Right renal pelvis (tissue), 4 donors: ENCODE measurements at places on chromosomes 7 and 10. TPM values are rescaled to one million over a fixed set of nuclear protein-coding genes. Genes with fewer than 3 reads are reported as not detected.
A peak's percentile ranks its signal among the peaks of the same experiment; 100 is the strongest.

DNA sequence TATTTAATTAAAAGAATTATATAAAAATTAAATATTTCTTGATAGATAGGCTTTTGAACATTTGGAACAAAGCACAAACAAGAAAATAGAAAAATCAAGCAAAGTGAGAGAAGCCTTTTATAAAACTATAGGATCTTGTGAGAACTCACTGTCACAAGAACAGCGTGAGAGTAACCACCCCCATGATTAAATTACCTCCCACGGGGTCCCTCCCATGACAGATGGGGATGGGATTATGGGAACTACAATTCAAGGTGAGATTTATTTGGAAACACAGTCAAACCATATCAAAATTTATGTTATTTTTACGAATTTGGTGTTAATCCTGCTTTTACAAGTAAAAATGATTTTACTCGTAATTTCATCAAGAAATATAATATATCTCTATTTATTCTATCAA is 1136.1 kb upstream of the POT1 start:
- no peak for DNase-seq

The AP5Z1 gene
- 20.5 TPM for polyA plus RNA-seq

DNA sequence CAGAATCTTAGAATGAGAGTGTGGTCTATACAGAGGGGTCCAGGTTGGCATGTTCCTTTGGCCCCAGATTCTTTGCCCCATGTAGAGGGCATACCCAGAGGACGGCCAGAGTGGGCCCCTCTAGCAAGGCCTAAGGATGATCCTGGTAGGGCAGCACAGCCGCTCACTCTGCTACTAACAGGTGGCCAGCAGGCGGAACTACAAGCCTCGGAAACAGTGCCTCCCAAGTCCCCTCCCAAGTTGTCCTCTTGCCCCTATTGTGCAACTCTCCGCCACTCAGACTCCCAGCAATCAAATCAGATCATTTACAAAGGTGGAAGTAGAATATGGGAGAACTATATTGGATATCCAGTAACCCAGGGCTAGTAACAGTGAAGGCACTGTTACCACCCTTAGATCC is 107.4 kb downstream of the STRA8 start:
- no peak for DNase-seq

DNA sequence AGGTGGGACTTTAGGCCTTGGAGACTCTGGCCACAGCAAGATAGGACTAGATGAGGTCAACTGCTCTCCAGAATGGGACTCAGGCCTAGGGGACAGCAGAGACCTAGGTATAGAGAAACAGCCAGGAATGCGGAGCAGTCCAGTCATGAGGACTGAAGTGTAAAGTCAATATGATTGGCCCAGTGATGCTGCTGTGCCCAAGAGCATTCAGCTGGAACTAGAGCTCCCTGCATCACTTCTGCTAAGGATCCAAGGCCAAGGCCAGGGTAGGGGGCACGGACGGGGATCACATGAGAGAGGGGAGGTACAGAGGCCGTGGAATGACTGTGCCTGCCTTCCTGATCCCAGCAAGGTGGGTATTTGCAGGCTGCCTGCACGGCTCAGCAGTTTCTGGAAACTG is 237.9 kb downstream of the FRMD4A start:
- DNase-seq = no peak

DNA sequence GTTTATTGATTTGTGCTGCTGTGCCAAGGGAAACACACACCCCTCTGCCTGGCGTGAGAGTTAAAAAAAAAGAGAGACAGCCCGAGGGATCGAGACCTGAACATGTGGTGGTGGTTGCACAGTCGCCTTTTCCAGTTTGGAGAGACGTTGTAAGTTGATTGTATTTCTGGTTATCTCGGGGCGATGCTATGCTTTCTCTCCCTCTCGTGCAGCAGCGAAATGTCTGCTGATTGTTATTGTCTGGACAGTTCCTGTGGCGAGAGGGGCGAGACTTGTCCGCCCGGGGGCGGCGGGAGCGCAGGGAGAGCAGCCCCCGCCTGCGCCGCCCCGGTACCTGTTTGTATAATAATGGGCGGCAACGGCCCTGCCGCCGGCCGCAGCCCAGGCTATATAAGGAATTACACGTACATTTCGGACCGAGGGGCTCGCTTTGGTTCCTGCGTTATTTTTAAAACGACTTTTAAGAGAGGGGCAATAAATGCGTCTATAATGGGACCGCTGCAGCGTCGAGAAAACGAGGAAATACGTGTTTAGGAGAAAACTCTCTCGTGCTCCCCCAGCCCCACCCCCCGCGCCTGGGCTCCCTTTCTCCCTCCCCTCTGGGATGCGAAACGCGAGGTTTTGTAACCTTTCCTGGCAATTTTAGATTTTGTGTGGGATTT is 1.7 kb downstream of the ZEB1 start:
- DNase-seq = peak; percentile 47

The NUTM2A gene
- polyA plus RNA-seq = 4.0 TPM

The PAPOLB gene
- polyA plus RNA-seq = 0.11 TPM

- DNase-seq = no peak
Measured at GRCh38 chr7:137449016-137449415, 105.5 kb upstream of the PTN start.

DNA sequence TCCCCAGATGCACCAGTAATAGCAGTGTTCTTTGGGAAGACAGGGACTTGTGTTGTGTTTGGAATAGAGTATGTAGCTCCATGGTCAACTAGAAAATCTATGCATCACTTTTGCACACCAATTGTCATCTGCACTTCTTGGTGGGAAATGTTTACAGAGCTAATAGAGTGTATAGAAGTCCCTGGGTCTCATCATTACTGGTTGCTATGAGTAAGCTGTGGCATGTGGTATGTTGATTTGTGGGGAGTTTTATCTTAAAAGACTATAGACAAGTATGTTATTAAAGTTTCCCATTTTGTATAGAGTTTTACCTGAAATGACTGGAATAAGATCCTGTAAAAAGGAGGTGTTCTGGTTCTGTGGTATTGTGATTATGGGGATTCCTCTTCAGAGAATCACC is 55.4 kb upstream of the PRSS1 start:
- DNase-seq = no peak

DNA sequence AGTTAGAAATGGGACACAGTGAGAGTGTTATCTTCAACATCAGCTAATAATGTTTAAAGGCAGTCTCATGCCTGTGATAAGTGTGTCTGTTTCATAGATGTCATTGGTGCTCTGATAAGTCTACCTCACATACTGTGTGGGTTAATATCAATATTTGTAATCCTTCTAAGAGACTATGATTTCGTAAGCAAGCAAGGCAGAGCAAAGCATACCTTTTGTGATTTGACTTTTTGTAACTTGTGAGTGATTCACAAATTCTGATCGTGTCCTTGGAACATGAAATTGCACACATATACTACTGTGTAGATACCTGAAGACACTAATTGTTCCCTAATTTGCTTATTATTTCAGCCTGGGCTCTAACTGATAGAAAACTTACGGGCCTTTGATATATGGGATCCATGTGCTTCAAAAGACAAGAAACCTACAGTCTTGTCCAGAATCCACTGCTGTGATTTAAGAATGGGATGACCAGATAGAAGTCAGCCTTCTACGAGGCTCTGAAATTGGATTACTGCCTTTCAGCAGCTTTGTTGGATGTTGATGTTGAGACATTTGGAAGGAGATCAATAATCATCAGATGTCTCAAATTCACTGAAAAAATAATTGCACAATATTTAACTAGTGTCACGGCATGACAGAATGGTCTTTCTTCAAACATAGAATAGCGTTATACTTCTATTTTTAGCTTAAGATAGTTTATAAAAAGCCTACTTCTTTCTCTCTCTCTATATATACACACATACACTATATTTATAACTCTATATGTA is 63.2 kb upstream of the KLF6 start:
- no peak for DNase-seq

DNA sequence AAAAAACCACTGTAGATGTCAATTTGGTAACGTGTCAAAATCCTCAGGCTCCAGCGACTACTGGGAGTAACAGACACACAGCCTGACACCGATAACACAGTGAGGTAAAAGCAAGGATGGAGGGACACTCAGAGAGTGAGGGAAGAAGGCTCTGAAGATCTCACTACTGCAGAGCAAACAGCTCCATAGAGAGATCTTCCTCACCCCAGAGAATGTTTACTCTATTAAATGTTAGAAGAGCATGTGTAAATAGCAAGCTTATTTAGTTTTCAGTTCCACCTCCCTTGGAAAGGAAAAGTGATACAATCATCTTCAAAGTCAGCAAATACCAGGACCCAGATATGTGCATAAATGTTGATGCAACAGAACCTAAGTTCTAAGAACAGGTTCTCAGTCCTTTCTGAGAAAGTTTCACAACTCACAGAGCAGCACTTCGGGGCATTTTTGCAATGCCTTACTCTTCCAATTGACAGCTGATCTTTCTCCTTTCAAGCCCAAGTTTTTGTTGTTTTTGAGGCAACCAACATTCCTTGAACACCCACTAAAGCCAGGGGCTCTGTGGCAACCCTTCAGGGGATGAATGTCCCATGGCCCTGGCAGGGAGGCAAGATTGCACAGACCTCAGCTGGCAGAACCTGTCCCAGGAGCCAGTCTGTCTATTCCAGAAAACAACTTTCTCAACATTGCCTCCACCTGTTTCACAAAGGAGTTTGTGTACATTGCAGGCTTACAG is 177.4 kb downstream of the SFMBT2 start:
- DNase-seq = no peak
